ENCODE measurements at places on chromosomes 2 and 18.

- no peak for DNase-seq
Measured at GRCh38 chr2:8983571-8983970, 19.9 kb downstream of the MBOAT2 start.

GRCh38 chr18:49596687-49597086 lies 34.8 kb downstream of the LIPG start:
- no peak for DNase-seq

DNA sequence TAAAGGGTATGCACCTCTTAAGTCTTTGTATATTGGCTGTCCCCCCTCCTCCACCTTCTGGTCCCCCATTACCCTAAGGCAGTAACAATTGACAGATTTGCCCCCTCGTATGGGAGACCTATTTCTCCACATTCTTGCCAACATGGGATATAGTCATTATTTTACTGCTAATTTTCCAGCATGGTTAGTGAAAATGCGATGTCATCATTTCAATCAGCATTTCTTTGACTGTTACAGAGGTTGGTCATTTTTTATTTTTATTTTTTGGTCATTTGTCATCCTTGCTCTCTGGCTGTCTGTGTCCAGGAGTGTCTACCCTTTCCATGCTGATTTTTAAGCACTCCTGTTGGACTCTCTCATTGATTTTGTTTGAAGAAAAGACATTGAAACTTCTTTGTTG lies 45.4 kb upstream of the SPP2 start:
- DNase-seq, result no peak

DNA sequence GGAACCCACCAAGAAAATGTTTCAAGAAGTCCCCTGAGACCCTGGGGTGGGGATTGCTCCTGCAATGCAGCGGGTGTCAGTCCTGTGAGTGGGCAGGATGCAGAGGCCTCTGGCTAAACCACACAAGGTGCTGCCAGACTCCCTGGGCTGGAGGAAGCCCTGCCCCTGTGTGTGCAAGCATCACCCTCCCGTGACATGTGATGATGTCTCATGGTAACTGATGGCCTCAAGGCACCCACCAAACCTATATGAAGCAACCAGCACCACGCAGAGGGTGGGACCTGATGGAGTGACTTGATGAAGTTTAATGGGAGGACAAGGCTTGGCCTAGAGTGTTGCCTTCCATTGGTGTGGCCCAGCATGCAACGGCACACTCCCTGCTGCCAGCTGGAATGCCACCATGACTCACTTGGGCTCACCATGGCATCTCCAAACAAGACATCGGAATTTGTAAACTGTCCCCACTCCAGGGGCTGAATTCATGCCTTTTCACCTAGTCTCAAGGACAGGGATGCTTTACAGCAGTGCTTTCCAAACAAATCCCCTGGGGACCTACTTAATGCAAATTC lies 8.7 kb upstream of the SLC14A1 start:
- no peak for DNase-seq

DNA sequence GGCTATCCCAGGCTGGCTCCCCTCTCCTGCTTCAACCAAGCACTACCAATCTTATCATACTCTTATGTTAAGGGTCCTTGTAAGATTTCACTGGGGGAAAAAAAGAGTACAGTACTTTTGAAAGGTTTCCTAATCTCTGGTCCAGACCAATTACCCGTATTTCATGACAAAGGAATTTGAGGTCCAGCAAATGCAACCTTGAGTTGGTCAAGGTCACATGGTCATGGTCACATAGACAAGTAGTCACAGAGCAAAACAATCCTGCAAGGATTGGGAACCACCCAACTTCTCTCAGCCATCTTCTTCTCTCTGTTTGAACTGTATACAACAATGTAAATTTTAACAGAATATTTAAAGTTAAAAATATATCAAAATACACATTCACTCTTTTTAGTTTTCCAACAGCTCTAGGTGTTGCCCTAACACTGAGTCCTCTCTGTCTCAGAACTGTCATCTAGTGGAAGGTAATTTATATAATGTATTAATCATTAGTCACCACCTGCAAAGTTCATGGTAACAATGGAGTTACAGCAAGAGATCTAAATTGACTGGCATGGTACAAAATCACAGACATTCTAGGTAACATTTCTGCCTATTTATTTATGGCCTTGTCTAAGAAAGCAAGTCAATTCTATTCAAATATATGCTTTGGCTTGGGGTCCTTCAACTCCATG lies 21.5 kb downstream of the DTNB start:
- no peak for DNase-seq

Measured in C1 segment of cervical spinal cord (tissue), 14 donors.